ENCODE measurements at places on chromosomes 6 and 20.

DNA sequence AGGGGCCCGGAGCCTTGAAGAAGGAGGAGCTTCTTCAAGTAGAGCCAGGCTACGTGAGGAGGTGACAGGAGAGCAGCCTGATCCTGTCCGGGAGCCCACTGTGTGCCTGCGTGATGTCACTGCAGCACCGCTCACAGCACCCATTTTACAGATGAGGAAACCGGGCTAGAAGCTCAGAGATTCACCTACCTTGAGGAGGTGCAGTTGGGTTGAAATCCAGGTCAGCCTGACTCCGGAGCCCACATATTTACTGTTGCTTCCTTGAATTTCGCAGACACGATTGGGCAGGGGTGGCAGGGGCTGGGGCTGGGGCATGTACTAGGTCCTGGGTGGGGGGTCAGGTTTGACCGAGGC lies 12.5 kb downstream of the VSTM2L start:
- DNase-seq, result no peak

DNA sequence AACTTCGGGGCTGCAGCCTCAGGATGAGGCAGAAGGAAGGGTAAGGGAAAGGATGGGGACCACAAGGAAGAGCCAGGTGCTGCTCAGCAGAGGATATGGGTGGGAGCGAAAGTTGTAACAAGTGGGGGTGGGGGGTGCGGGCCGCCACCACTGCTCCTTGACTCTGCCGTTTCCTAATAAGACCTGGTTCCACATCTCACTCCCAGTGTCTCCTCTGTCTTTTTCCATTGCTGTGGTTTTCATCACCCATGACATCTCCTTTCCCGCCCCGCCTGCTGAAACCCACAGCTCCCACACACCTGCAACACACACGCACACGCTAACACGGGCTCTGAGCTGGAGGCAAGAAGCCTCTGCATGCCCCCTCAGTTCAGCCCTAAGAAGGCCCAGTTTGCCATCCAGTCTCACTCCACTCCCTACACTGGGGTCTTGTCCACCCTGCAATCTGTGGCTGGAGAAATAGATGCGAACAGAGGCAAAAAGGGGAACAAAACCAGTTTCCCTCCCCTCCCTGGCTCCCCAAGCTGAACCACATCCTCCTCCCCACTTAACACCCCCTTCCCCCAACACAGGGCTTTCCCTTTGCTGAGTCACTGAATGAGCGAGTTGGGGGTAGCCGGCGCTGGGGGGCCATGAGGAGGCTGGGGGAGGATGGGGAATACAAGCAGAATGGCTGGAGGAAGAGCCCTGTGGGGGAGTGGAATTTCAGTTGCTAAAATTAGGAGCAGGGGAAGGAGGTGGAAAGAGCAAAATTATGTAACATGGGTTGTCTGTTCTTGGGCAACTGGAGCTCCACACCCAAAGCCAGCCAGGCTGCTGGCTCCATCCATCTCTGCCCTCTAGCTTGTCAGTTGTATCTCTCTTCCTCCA lies 11.5 kb downstream of the NFKBIL1 start:
- no peak for DNase-seq

- no peak for DNase-seq
Measured at GRCh38 chr6:31784098-31784925, 7.2 kb upstream of the VWA7 start.

DNA sequence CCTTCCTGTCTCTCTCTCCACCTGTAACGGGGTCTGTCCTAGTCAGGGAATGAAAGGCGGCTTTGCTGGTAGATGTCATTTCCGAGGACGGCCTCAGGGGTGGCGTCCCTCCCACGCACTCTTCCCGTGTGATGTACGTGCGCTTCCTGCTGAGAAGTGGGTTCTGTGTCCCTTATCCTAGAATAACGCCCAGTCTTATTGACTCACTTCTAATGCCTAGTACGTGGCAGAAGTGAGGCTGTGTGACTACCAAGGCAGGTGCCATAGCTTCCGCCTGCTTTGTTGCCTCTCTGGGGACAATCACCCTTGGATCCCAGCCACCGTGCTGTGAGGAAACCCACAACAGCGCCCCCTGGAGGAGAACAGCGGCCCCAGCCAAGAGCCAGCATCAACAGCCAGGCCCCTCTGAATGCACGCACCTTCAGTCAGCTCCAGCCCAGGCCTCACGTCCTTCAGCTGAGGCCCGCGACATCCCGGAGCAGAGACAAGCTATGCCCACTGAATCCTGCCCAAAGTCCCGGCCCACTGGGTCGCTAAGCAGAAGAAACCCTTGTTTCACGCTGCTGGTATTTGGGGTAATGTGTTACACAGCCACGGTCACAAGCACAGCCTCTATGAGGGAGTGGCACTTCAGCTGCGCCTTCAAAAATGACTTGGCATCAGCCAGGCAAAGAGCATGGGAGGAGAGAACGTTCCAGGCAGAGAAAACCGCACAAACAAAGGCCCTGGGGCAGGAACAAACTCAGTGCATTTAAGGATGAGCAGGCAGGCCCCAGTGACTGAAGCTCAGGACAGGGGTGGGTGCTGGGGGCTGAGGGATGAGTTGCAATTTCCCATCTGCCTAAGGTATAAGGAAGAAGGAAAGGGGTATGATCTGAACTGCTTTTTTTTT lies 224.2 kb downstream of the NFATC2 start:
- DNase-seq, result no peak

DNA sequence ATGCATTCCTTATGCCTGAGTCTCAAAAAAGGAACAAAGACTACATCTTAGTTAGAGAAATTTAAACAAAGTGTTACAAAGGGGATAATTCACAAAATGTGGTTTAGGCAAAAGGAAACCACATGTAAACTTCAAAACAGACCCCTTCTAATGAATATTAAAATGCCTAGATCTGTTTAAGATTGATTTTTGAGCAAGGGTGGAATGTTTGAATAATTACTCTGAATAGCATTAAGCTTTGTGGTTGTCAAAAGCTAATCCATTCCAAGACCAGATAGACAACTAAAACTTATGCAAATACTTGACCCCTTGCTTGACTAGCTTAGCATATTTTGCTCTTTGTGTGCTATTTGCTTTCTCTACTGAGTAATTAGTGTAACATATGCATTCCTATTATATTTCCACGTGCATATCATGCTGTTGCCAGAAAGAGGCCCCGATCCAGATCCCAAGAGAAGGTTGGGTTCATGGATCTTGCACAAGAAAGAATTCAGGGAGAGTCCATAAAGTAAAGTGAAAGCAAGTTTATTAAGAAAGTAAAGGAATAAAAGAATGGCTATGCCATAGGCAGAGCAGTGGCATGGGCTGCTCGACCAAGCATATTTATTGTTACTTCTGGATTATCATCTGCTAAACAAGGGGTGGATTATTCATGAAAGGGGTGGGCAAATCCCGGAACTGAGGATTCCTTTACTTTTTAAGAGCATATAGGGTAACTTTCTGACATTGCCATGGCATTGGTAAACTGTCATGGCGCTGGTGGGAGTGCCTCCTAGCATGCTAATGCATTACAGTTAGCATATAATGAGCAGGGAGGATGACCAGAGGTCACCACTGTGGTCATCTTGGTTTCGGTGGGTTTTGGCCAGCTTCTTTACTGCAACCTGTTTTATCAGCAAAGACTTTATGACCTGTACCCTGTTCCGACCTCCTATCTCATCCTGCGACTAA lies 1193.4 kb upstream of the EYS start:
- no peak for DNase-seq

GRCh38 chr6:24394780-24395437 lies 7.8 kb upstream of the MRS2 start:
- DNase-seq, result no peak

- no peak for DNase-seq
Measured at GRCh38 chr6:118578617-118579016, 30.5 kb downstream of the PLN start.

GRCh38 chr6:44254191-44255104 lies 2.9 kb downstream of the SLC35B2 start:
- no peak for DNase-seq

DNA sequence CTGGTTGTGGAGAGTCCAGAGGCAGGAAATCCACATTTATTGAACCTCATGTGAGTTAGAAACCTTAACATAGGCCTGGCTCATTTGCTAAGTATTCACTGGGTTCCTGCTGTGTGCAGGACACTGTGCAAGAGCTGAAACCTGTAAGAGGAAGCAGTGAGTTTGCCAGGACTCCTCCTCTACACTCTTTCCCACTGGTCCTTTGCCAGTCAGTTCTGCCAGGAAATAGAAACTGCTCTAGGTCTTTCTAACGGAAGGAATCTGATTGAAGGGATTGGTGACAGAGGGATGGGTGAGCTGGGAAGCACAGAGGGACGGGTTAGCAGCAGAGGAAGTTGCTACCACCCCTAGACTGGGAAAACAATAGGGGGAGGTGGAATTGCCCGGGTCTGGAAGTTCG lies 234.2 kb upstream of the ECI2 start:
- DNase-seq, result no peak

- DNase-seq, result no peak
Measured at GRCh38 chr6:98967616-98968015, 19.9 kb upstream of the FBXL4 start.

GRCh38 chr6:9623228-9623832 lies 791.5 kb downstream of the TFAP2A start:
- no peak for DNase-seq

GRCh38 chr6:17098538-17098937 lies 3.3 kb upstream of the STMND1 start:
- DNase-seq, result no peak

GRCh38 chr20:17225851-17226409 lies 910 bp upstream of the PCSK2 start:
- no peak for DNase-seq

DNA sequence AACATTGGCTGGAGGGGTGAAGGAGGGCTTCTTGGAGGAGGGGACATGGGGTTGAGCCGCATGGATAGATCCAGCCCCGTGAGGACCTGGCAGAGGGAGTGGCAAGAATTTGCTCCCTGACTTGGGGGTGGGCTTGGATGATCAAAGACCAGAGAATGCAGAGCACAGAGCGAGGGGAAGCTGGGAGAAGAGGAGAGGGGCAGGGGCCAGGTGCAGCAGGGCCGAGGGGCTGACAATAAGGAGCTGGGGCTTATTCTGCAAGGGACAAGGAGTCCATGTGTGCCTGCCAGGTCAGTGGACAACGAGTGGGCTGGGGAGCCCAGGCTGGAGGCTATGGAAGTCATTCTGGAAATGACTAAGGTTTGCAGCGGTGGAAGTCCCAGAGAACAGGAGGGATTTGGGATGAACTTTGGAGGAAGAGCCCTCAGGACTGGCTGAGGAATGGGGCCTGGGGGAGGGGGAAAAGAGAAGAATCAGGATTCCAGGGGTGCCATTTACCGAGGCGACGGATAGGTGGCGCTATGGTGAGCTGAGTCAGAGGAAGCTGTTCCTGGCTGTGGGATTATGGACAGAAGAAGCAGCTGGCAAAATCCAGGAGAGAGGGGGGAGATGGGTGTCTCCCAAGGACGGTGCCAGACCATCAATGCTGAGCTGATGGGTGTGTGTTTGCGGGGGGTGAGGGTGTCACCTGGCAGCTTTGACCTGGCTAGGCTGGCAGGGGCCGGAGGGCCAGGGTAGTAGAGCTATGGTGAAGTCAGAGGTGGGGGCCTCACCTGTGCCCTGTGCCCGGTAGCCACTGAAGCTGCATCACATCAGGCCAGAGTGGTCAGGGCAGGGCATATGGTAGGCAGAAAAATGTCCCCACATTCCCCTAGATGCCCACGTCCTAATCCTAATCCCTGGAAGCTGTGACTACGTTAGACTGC lies 7.8 kb downstream of the KCNG1 start:
- DNase-seq, result no peak

DNA sequence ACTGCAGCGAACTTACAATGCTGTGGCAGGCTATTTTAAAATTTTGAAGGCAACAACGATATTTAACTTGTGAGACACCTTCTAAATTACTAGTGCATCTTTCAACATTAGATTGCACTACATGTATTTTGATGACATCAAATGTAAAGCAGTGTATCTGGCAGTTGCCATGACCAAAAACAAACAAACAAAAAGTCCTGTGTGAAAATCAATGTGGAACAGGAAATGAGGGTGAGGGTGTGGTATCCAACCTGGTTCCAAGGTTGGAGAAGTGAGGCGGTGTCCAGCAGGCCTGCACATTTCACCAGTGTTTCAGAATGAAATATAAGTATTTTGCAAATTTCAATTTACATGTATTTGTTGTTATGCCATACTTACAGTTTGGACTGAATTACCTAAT lies 112.0 kb downstream of the LAMP5 start:
- DNase-seq, result no peak

GRCh38 chr6:166907871-166908806 lies 48.2 kb downstream of the RNASET2 start:
- DNase-seq, result no peak

GRCh38 chr6:16420715-16421461 lies 182.5 kb downstream of the GMPR start:
- DNase-seq, result no peak

GRCh38 chr6:3738381-3739131 lies 13.0 kb downstream of the PXDC1 start:
- DNase-seq, result no peak

GRCh38 chr20:63520504-63520933 lies at the start of gene PPDPF:
Gene PPDPF (plus strand): TSS chr20:63520765. CDS start chr20:63521309, 544 bp downstream.
- peak; percentile 58 for DNase-seq

DNA sequence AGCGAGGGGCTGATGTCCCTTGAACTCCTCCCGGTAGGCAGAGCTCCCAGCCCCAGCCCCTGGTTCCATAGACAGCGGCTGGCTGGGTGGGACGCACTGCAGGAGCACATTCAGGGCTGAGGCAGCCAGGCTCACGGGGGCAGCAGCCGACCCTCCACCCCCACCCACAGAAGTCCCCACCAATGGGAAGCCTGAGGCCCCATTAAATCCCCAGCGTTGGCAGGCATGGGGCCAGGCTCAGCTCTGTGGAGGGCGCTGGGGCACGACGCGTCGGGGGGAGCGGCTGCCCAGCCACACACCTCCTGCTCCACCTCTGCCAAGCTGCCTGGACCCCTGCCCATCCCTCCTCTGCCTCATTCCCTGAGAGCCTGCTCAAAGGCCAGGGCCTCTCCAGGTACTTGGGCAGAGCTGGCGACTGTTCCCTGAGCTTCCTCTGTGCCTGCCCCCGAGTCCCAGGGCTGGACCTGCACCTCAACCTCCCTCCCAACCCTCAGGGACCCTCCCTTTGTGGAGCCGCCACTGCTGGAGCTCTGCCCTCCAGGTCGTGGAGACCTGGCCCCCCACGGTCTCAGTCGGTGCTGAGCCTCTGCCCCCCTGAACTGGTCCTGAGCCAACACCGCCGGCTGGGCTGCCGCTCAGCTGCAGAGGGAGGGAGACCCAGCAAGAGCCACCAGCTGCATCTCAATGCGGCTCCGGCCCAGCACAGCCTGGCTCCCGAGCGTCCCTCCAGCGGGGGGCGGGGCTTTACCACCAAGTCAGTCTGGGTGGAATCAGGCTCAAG lies 9.1 kb downstream of the CHRNA4 start:
- DNase-seq, result no peak

- no peak for DNase-seq
Measured at GRCh38 chr6:22737331-22737730, 168.0 kb downstream of the HDGFL1 start.

DNA sequence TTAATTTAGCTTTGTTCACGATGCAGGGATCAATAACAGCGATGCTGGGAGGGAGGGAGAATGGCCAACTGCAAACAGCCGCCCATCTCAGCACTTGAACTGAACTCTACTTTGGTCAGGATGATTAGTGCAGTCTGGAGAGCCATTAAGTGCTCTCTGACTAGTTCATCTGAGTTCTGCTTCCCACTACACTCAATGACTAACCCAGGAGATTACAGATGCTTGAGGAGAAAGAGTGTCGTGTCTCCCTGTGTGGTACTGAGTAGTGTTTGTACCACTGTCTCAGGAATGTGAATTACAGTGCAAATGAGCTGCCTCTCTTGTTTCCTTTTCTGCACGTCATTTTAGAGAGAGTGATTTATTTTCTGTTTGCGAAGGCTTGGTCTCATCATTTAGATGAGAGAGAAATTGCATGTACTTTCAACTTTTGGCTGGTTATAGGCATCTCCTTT lies 23.5 kb downstream of the CARMIL1 start:
- DNase-seq, result no peak

Data from GOT3 (cell line).